Breast epithelium (tissue), 4 donors: ENCODE measurements at places on chromosomes 6 and 20. TPM values are rescaled to one million over a fixed set of nuclear protein-coding genes. Genes with fewer than 3 reads are reported as not detected.
A peak's percentile ranks its signal among the peaks of the same experiment; 100 is the strongest.

- DNase-seq: no peak
Measured at GRCh38 chr6:99478483-99478882, 36.7 kb downstream of the USP45 start.

DNA sequence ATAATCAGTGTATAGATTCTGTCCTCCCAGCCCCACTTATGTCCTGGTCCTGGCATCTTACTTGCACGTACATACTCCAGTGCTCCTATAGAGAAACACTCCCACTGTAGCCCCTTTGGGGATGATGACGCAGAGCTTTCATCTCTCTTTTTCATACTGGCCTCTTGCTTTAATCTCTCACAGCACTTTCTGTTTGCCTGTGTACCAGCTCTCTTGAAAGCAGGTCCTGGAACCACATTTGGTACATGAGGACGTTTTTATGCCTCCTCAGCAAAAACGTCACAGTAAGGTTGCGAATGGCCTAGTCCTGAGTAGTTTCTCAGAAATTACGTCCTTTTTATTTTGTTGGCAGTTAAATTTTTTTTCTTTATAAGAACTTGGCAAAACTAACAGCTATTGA is 10.8 kb downstream of the L3MBTL3 start:
- no peak for DNase-seq

GRCh38 chr6:155270561-155271091 is 6.8 kb downstream of the CLDN20 start:
- peak; percentile 58 for DNase-seq

GRCh38 chr6:147507162-147508041 is 1.1 kb upstream of the SAMD5 start:
- DNase-seq: no peak

GRCh38 chr20:8077137-8077466 is 55.0 kb upstream of the PLCB1 start:
- DNase-seq: no peak

DNA sequence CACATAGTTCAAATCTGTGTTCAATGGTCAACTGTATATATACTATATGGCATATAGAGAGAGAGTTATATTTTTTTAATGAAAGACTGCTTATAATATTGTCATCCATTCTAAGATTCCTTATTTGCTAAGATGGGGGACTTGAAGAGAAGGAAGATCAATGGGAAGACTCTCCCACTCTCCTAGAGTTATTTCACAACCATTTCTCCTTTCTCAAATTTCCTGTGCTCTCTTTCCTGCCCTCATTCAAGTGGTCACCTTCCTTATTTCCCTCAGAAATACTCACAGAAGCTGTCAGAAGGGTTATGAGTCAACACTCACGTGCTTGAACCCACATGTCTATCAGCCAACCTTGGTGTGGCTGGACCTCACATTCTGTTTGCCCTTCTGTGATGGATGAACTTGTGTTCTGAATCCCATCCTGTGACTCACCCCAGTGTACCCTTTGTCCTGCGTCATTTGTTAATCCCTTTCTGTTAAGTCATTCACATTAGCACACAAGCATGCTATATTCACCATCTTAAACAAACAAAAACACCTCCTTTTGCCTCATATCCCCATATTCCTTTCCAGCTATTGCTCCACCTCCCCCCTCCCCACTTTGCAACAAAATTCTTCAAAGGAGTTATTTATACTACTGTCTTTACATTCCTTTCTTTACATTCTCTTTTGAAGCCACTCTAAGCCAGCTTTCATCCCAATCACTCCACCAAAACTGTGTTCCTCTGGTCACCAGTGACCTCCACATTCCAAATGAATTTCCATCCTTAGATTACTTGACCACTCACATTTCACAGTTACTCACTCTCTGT is 279.3 kb upstream of the TCF21 start:
- no peak for DNase-seq

GRCh38 chr20:43941476-43942200 is 27.0 kb downstream of the TOX2 start:
- no peak for DNase-seq

GRCh38 chr6:94361304-94362060 is 942.1 kb upstream of the EPHA7 start:
- DNase-seq: no peak

- DNase-seq: no peak
Measured at GRCh38 chr6:167957626-167958025, 39.8 kb upstream of the KIF25 start.

DNA sequence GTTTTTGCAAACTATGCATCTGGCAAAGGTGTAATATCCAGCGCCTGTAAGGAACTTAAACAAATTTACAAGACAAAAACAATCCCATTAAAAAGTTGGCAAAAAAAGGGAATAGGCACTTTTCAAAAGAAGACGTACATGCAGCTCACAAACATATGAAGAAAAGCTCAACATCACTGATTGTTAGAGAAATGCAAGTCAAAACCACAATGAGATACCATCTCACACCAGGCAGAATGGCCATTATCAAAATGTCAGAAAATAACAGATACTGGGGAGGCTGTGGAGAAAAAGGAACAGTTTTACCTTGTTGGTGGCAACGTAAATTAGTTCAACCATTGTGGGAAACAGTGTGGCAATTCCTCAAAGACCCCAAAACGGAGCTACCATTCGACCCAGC is 54.2 kb downstream of the TSBP1 start:
- no peak for DNase-seq

DNA sequence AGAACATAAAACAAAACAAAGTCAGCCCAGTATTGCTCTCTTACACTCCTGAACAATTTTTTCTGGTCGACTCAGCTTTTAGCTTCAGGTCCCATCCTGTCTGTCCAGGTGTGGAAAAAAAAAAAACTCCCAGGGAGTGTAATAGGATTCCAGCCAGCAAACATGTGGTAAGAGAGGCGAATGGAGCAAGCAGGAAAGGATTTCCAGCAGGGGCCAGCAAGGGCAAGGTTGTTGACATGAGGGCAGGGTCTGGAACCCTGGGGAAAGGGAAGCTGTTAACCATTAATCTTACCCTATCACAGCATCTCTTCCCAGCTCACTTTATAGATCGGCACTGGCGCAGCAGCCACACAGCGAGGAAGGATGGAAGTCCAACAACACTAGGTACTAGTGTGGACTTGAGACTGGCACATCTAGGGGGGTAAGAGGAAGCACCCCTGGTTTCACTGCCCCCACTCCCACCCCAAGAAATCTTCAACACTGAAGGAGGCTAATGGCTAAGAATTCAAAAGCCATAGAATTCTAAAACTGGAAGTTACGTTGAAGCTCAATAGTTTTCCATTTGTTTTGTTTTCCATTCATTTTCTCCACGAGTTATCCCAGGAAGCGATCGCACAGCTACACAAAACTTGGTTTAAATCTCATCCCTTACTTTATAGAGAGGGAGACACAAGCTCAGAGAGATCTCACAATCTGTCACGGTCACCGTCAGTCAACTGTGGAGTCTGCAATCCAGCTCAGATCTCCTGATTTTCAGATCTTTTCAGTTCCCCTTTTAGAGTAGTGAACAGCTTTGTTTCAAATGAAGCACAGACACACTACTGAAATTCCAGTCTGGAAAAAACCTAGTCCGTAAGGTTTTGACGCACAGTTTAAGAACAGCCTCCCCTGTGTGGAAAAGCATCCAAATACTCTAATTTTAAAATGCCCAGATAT is 53.3 kb downstream of the SLC22A23 start:
- DNase-seq: no peak

GRCh38 chr6:124798942-124799496 is 163.2 kb upstream of the RNF217 start:
- DNase-seq: no peak

DNA sequence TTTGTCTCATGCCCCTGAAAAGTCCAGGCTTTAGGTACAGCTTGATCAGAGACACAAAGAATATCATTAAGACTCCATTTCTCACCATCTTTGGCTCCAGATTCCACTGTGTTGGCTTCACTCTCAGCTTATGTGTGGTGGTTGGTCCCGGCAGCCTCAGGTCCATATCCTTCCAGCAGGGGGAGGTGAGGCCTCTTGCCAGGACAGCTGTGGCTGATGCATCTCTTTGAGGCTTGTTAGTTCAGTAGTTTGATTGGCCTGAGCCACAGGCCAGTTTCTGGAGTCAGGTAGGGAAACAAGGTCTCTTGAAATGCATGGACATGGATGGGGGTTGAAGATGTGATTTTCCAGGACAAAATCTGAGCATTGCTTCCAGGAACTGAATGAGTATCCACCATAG is 62.4 kb downstream of the JAG1 start:
- no peak for DNase-seq

- DNase-seq: peak; percentile 37
Measured at GRCh38 chr6:53651205-53651763, 14.3 kb downstream of the KLHL31 start.

DNA sequence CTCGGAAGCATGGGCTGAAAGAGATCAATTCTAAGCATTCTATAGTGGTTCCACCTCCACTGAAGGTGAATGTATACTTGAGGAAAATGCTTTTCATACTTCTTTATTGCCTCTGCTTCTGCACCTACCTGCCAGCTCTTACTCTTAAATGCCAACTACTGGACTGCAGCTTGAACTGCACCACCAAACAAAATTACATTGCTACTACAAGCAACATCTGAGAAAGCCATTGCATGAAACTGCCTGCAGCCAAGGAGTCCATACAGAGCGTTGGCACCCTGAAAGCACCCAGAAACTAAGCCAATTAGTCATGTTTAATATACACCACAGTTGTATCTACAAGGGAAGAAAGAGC is 440.9 kb downstream of the BTBD3 start:
- DNase-seq: no peak

- DNase-seq: no peak
Measured at GRCh38 chr6:154937306-154938220, 57.6 kb upstream of the TIAM2 start.

DNA sequence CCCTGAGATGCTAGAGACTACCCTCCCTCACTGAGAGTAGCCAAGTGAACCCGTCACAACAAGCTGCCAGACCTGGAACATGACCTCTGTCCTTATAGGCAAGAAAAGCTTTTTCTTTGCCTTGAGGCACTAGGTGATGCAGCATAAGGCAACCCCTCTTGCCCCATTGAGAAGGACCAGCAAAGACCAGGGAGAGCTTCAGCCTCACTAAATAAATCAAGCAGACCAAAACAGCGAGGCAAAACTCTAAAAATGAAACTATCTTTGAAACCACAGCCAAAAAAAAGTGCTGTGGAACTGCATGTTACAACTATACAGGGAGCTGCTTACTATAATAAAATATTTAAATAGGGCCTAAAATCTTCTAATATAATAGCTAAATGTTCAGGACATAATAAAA is 62.6 kb upstream of the FAM83B start:
- no peak for DNase-seq

GRCh38 chr20:1539816-1540419 is 17.6 kb downstream of the SIRPD start:
- no peak for DNase-seq

DNA sequence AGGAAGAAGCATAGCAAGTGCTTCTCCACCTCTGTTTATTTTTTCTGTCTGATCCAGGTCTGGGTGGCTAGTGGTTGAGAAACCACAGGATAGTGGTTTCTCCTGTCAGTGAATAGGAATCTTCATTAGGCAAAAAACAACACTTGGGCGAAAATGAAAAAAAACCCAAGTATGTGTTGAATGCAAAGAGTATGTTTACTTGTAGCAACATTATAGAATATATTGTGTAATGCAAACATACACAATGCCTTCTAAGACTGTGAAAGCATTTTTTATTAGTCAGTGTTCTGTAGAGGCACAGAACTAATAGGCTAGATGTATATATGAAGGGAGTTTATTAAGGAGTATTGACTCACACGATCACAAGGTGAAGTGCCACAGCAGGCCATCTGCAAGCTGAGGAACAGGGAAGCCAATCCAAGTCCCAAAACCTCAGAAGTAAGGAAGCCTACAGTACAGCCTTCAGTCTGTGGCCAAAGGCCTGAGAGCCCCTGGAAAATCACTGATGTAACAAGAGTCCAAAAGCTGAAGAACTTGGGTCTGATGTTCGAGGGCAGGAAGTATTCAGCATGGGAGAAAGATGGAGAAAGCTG is 111.1 kb downstream of the UST start:
- DNase-seq: no peak

DNA sequence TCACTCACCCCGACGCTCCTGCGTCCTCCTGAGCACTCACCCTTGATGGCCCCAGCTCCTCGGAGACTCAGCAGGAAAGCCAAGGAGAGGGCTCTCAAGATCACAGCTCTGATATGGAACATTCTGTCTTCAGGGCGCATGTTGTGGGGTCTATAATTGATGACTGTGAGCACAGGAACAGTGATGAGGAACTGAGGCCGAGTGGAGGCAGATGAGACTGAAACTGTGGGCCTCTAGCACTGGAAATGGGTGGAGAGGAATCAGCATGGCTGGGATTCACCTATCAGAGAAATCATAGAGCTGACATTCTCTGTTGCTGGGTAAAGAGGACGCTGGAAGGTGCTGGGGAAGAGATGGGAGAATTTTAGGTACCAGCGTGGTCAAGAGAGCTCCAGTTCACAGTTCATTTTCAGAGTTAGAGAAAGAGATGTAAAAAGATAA is at the start of gene HLA-DPA1:
Gene HLA-DPA1 (minus strand): TSS at position 219 of the 441 bp plus-strand sequence.
- DNase-seq: no peak

- DNase-seq: no peak
Measured at GRCh38 chr6:30172681-30173080, 9.3 kb downstream of the TRIM15 start.

- no peak for DNase-seq
Measured at GRCh38 chr20:32089637-32090362, 19.7 kb upstream of the TM9SF4 start.

DNA sequence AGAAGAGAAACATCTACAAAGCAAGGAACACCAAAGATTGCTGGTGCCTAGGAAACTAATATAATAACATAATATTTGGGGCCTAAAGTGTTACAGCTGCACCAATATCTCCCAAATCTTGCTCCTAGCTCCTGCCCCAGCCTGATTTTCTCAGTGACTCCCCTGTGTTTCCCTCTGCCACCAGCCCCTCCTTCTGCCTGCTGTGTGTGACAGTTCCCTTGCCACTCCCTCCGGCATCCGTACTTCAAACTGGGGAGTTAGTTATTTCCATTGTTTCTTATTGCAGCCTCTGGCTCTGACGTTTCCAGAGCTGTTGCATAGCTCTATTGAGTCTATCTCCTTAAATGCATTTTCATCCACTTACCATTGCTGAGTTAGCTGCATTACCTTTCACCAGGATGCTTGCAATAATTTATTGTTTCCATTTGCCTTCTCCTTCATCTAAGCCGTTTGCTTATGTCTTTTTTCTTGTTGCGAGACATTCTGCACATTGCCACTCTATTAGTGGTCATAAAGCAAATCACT is 43.1 kb downstream of the ESR1 start:
- DNase-seq: no peak

Gene ADGRF5
- 22.5 TPM for total RNA-seq

Gene PCK1
- total RNA-seq: 252 TPM

Gene CD93
- total RNA-seq: 36.5 TPM

Gene SIRPD
- not detected for total RNA-seq

Gene EEF1A2
- total RNA-seq: 4.8 TPM

Gene BAG2
- total RNA-seq: 2.2 TPM
